Esophagus squamous epithelium (tissue), 5 donors: ENCODE measurements at places on chromosomes 12 and 14. TPM values are rescaled to one million over a fixed set of nuclear protein-coding genes. Genes with fewer than 3 reads are reported as not detected.

The KRT77 gene
- not detected for total RNA-seq

The MMP14 gene
- 100 TPM for total RNA-seq

The PLEKHD1 gene
- total RNA-seq = not detected

The SPX gene
- not detected for total RNA-seq

The KLRC2 gene
- total RNA-seq = 6.3 TPM

The TAS2R9 gene
- not detected for total RNA-seq

The CPM gene
- 35.5 TPM for total RNA-seq

The BTG1 gene
- 42.7 TPM for total RNA-seq

The VRK1 gene
- total RNA-seq = 32.6 TPM

The KRT85 gene
- not detected for total RNA-seq

The ACOT6 gene
- not detected for total RNA-seq

The B4GALNT3 gene
- 26.4 TPM for total RNA-seq

The SLC38A4 gene
- total RNA-seq = 1.0 TPM

The GATC gene
- total RNA-seq = 19.8 TPM

The FOXA1 gene
- 29.0 TPM for total RNA-seq

The SLC41A2 gene
- 5.9 TPM for total RNA-seq

The RTN1 gene
- 0.18 TPM for total RNA-seq

The GUCY2C gene
- total RNA-seq = not detected

The NELL2 gene
- 3.0 TPM for total RNA-seq

The LRRC9 gene
- total RNA-seq = not detected

The AKAP6 gene
- 6.9 TPM for total RNA-seq

The ABCC9 gene
- total RNA-seq = 11.6 TPM

The RNASE2 gene
- 0.44 TPM for total RNA-seq

The KRT8 gene
- 37.6 TPM for total RNA-seq

The GLIPR1L2 gene
- 0.19 TPM for total RNA-seq
